CD4-positive, alpha-beta T cell treated with Interleukin-2 at 100 ng/mL for 4 hours (primary cell): ENCODE measurements at places on chromosomes 2 and 18.

- DNase-seq, result no peak
These were observed 199.4 kb downstream of the NYAP2 start for GRCh38 chr2:225598897-225599296.

DNA sequence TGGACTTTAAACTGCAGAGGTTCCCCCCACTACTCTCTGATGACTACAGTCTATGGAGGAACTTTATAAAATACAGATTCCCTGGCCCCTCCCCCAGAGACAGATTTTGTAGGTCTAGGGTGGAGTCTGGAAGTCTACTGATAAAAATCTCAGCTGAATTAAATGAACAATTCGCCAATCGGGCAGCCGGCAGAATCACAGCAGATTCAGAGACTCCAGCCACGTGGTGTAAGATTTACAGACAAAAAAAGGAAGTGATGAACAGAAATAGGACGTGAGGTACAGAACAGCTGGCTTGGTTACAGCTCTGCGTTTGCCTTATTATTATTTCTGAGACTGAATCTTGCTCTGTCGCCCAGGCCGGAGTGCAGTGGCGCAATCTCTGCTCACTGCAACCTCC is 21.4 kb upstream of the MTA3 start:
- DNase-seq, result no peak

DNA sequence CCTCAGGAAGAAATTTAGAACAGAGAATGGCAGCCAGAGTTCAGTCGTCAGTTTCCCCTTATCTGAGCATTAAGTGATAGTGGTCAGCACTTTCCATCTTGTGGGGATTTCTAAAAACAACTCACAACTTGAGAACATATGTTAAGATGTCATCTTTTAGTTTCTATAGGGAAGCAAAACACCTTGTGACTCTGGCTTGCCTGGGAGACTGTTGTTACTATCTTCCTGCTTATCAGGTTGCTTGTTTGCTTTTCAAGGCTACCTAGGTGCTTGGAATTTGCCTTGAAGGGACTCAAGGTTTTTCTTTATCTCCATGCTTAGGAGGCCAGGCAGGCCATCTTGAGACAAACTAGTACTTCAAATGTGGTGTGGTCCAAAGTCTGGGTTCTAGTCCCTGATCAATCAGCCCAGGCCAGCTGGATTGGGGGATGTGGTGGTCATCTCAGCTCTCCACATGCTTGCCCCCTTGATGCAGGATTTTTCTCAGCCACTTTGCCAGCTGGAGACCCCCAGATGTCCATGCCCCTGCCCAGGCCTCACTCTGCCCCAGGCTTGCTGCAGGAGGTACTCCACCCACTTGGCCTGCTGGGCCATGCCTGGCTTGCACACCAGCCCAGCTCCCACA is 125.9 kb downstream of the LYPD1 start:
- no peak for DNase-seq

GRCh38 chr2:42492691-42493467 is 903 bp downstream of the KCNG3 start:
- no peak for DNase-seq
